ENCODE measurements at places on chromosomes 6 and 20.

DNA sequence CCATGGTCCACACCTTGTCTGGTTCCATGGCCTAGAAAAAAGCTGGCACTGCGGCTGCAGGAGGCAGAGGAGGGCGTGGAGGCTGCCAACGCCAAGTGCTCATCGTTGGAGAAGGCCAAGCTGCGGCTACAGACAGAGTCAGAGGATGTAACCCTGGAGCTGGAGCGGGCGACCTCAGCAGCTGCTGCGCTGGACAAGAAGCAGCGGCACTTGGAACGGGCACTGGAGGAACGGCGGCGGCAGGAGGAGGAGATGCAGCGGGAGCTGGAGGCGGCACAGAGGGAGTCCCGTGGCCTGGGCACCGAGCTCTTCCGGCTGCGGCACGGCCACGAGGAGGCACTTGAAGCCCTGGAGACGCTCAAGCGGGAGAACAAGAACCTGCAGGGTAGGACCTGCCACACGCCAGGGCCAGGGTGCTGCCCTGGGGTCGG is 43.4 kb downstream of the MYH7B start:
- no peak for DNase-seq

GRCh38 chr6:165744555-165745228 is 81.7 kb upstream of the PDE10A start:
- no peak for DNase-seq

DNA sequence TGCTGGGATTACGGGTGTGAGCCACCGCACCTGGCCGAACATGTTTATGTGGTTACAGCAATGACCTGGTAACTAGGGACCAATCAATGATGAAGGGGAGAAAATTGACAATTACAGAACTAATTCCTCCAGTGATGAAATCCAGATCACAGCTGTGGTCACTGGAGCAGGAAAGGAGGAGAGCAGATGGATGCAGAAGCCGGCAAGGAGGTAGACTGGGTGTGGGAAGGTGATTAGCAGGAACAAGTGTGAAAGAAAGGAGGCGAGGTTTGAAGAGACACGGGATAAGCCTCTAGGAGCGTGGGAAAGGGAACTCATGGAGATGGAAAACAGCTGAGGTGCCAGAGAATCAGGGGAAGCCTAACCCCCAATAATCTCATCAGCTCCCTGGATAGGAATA is 17.2 kb upstream of the SPAG4 start:
- DNase-seq = no peak

DNA sequence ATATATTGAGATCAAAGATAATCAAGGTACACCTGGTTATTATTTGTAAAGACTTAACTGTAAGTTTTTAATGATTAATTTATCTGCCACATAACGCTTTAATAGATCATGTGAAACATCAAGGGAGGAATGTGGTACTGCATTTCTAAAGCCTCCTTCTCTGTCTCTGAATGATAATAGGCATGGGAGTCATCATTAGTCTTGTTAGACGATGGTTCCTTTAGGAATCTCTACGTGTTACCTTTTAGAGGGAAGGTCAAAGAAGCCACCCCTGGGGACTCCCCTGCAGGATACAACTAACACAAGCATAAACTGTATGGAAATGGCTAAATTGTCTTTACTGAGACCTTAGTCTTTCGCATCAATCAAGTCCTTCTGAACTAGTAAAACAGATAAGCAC is 173.6 kb upstream of the MCHR2 start:
- DNase-seq = no peak

DNA sequence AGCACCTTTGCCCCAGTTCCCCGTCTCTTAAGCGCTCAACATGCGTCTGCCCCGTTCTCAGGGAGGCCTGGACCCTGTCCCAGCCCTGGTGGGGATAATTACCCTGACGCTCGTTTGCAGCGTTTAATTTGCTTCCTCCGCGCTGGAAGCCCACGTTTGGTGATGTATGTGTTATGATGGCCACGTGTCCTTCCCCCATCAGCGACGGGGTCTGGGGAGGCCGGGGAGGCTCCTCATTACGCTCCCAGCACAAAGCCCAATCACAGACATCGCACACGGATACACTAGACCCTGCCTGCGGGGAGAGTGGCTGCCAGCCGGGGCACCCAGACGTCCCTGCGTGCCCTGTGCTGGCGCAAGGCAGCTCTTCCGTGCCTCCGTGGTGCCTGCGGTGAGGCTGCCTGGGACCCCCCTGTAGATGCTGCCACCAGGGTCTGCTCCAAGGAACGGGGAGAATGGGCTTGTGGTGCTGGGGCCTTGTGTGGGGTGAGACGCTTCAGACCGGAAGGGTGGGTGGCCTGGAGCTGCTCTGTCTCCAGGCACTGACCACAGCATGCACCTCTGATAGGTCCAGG is 10.2 kb upstream of the CHRNA4 start:
- DNase-seq = no peak

DNA sequence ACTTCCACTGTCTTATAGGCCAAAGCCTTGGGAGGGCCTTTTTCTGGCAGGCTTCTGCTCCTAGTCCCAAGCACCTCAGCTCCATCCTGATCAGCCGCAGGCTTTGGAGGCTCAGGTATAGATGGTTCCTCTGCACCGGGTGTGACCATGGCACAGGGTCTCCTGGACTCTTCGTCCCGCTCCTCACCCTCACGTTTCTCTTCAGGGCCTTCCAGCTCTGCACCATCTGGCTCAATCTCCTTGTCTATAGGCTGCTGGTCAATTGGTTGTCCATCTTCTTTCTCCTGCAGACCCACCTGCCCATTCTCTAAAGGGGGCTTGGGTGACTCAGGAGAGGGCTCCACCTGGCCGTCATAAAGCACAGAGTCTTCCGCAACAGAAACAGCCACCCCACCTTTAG is 37.0 kb downstream of the BFSP1 start:
- DNase-seq = no peak

Data from AG04449 (cell line).